ENCODE measurements at places on chromosomes 1 and 21. TPM values are rescaled to one million over a fixed set of nuclear protein-coding genes. Genes with fewer than 3 reads are reported as not detected.

DNA sequence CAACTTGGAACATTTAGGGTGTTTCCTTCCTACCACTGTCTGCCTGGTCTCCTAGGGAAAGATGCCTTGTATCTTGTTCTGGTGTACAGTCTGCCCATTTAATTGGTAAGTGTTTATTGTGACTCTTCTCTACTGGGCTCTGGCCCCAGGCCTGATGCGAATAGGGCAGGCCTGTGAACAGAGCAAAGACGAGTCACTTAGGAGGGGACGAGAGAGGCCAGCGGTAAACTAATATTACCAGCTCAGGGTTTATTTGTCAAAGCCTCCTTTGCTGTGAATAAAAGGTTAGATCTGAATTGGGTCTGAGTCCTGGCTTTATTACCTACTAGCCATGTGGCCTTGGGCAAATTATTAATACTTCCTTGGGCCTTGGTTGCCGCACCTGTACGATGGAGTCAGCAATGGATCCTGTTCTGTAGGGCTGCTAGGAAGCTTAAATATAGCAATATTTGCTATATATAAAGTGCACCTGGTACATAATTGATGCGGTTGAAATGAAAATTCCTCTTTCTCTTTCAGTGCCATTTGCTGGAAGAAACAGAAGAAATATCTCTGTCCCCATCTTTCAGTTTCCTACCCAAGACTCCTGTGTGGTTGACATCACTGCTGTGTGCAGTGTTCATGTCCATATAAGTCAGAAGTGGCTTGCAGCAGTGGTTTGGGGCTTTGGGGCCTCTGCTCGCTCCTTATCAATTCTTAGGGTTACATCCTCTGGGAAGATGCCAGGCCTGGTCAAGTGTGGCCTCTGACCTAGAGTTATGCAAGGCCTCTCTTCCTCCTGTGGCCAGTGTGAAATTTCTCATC lies 32.4 kb downstream of the MAPKAPK2 start:
- H3K27ac ChIP-seq = peak overlapping the region; percentile 97
- H3K36me3 ChIP-seq = no peaks in the 10 kb centered on the region
- H3K4me1 ChIP-seq = peaks cover 90% of the 10 kb centered on the region
- DNase-seq = no peak
- no peak overlapping the region for H3K4me3 ChIP-seq

Gene IPO9
- 7.2 TPM for total RNA-seq

- no peak for DNase-seq
- no peaks in the 10 kb centered on the region for H3K36me3 ChIP-seq
- peaks cover 13% of the 10 kb centered on the region for H3K27me3 ChIP-seq
- H3K4me1 ChIP-seq = peaks cover 15% of the 10 kb centered on the region
- H3K4me3 ChIP-seq = peak overlapping the region; percentile 55
These were observed 965 bp upstream of the SH2D5 start for GRCh38 chr1:20733360-20733975.

DNA sequence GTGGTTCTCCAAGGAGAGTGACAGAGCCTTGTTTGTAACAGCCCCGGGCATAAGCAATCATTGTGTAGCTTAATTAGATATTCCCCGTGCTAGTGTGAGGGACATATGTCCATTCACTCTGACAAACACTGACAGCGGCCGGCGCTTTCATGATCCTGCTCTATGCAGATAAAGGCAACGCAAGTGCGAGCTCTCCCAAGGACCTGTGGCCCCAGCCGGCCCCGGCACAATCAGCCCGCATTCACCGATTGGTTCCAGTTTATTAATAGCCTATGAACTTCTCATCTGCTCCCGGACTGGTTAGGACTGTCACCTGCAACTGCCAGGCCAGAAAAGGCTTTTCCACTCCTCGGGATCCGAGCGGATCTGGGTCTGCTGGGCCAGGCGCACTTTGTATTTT lies 18.0 kb upstream of the OLIG1 start:
- no peaks in the 10 kb centered on the region for H3K36me3 ChIP-seq
- H3K27ac ChIP-seq = no peak overlapping the region
- no peaks in the 10 kb centered on the region for H3K27me3 ChIP-seq
- no peak for DNase-seq

DNA sequence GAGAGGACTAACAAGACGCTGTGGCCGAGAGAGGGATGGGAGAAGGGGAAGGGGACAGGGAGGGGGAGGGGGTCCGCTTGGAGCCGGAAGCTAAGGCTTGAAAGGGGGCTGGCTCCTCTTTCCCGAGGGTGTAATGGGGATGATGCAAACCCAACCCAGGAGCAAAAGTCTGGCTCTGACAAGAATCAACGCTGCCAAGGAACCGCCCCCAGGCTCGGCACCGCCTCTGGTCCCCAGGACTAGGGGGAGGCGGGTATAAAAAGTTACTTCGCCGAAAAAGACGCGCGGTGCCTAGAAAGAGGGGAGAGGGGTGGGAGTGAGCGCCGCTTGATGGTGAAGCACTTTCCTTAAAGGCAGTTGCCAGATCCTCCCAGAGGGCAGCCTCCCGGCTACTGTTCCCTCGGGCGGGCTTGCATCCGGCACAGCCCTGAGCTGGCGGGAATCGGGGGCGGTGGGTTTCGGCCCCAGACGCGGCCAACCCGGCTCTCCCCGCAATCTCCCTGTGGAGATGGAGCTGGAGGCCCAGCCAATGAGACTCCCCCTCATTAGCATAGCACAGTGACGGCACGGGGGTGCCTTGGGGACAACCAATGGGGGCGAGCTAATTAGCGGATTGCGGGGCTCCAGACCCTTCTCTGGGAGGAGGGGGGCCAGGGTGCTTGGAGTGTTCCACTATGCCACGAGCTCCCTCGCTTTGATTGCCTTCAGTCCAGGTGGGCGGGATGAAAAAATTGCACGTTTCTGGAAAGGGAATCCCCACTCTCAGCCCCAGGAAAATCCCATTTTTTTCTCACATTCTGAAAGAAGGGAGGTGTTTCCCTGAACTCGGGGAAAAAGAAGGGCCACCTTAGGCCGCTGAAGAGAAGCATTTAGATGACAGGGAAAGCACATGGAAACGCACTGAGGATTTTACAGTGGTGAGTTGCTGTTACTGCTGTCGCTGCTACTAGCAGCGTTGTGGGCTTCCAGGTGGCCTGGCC lies at the start of gene KCNT2:
TSS of gene KCNT2 (minus strand) at position 51 of the 980 bp plus-strand sequence. CDS start 131 bp downstream, outside the sequence.
- H3K4me3 ChIP-seq = peak within 1 kb of the TSS; percentile 24
- H3K27me3 ChIP-seq = peaks cover 9% of the 10 kb centered on the region
- peak; percentile 33 for DNase-seq
- no peaks in the 10 kb centered on the region for H3K36me3 ChIP-seq
- H3K4me1 ChIP-seq = no peaks in the 10 kb centered on the region
- H3K27ac ChIP-seq = peak within 1 kb of the TSS; percentile 39

DNA sequence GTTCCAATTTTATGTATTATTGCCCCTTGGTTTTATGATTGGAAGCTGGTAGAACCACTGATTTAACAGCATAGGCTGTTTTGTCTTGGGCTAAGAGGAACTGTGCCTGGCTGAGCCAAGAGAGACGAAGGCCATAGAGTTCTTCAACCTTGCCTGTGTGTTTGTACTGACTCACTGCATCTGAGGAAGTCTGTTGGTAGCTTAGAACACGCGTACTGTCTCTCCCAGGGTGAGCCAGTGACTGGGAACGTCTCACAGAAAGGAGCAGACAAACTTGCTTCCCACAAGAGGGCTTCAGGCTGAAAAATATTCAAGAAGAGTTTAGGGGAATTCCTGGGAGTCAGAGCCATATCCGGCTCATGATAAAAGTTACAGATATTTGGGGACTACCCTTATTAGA lies 14.9 kb downstream of the TMEM51 start:
- H3K4me3 ChIP-seq = no peak overlapping the region
- H3K27me3 ChIP-seq = no peaks in the 10 kb centered on the region
- no peaks in the 10 kb centered on the region for H3K4me1 ChIP-seq

- no peak for DNase-seq
- H3K4me3 ChIP-seq = no peak overlapping the region
- no peaks in the 10 kb centered on the region for H3K4me1 ChIP-seq
- H3K36me3 ChIP-seq = peaks cover 53% of the 10 kb centered on the region
- no peak overlapping the region for H3K27ac ChIP-seq
These were observed 53.7 kb downstream of the TP53BP2 start for GRCh38 chr1:223792046-223792445.

- no peak overlapping the region for H3K27ac ChIP-seq
- H3K27me3 ChIP-seq = no peaks in the 10 kb centered on the region
- DNase-seq = no peak
- no peak overlapping the region for H3K4me3 ChIP-seq
- H3K36me3 ChIP-seq = no peaks in the 10 kb centered on the region
These were observed 74.8 kb upstream of the TINAGL1 start for GRCh38 chr1:31501505-31501904.

GRCh38 chr21:45330075-45330781 lies 42.5 kb upstream of the POFUT2 start:
- no peak overlapping the region for H3K27ac ChIP-seq
- H3K36me3 ChIP-seq = no peaks in the 10 kb centered on the region
- DNase-seq = no peak
- no peaks in the 10 kb centered on the region for H3K4me1 ChIP-seq
- H3K4me3 ChIP-seq = no peak overlapping the region

- peaks cover 18% of the 10 kb centered on the region for H3K4me1 ChIP-seq
- peak overlapping the region; percentile 70 for H3K27ac ChIP-seq
- H3K27me3 ChIP-seq = no peaks in the 10 kb centered on the region
- no peak overlapping the region for H3K4me3 ChIP-seq
These were observed 70.2 kb downstream of the UCK2 start for GRCh38 chr1:165897326-165898303.

All from gastrocnemius medialis (tissue), 4 donors.